ENCODE measurements at places on chromosomes 1 and 21. TPM values are rescaled to one million over a fixed set of nuclear protein-coding genes. Genes with fewer than 3 reads are reported as not detected.

DNA sequence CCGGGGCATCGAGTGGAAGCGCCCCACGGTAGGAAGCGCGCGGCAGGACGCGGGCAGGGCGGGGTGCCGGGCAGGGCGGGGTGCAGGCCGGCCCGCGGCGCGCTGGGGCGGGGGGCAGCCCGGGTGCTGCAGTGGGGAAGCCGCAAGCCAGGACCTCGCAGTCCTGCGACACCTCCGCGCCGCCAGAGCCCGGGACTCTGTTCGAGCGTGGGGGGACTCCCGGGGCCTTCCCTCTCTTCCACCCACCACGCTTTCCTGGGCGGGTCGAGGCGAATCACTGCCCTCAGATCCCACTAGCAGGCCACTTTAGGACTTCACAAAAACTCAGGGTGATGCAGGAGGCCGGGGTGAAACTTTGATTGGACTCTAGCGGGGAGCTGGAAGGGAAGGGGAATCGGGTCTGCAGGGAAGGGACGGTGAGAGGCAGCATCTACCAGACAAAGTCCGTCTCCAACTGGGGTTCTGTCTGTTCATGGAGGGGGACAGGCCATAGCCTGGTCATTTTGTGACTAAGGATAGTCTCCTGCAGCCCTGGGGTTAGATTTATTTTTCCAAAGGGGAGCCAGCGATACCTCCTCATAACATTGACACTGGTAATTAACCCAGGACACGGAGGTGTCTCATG is 623 bp downstream of the CAPN2 start:
- DNase-seq: no peak

- DNase-seq: no peak
These were observed 15.2 kb upstream of the LMX1A start for GRCh38 chr1:165371588-165372225.

DNA sequence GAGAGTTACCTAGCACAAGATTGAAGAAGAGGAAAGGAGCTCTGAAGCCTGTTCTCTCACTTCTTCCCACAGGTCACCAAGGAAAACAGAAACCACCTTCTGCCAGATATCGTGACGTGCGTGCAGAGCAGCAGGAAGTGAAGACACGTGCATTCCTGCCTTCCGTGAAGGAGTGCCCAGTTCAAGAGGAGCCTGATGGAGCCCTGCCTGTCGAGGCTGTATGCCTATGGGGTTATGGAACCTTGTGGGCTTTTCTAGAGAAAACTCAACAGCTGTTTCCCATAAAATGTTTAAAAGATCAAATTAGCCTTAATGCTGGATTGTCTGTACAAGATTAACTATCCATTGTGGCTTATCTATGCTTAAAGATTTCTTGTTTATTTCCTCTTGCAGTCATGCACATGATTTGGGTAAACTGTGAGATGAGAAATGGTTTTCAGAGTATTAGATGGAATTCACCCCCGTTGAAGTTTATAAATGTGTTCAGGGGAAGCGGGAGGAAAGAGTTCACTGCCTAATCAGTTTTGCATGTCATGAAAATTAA is 27.8 kb downstream of the NTPCR start:
- no peak for DNase-seq

- DNase-seq: no peak
These were observed 2.1 kb downstream of the F3 start for GRCh38 chr1:94539496-94539895.

- no peak for DNase-seq
These were observed 264.1 kb downstream of the FOXD2 start for GRCh38 chr1:47701741-47702515.

- no peak for DNase-seq
These were observed 143.8 kb downstream of the SDCCAG8 start for GRCh38 chr1:243399561-243400155.

NEK2 gene
- 0.04 TPM for polyA plus RNA-seq

ATP6V1G3 gene
- polyA plus RNA-seq: not detected

PLA2G4A gene
- 0.24 TPM for polyA plus RNA-seq

EPHB2 gene
- 0.64 TPM for polyA plus RNA-seq

IGSF9 gene
- 0.01 TPM for polyA plus RNA-seq

SPRR2E gene
- not detected for polyA plus RNA-seq

TRIM58 gene
- polyA plus RNA-seq: 0.04 TPM

DHDDS gene
- 40.6 TPM for polyA plus RNA-seq

ICOSLG gene
- 1.0 TPM for polyA plus RNA-seq

ERICH3 gene
- polyA plus RNA-seq: not detected

All from psoas muscle (tissue), 8 donors.